Fibroblast of skin of right quadriceps (primary cell): ENCODE measurements at places on chromosomes 16 and 17.

GRCh38 chr17:44565866-44566443 lies 8.7 kb downstream of the FZD2 start:
- no peak for DNase-seq

- no peak for DNase-seq
Measured at GRCh38 chr17:351875-352420, 659 bp downstream of the RPH3AL start.

- DNase-seq = no peak
Measured at GRCh38 chr17:1755252-1755826, 6.5 kb upstream of the SERPINF1 start.

- no peak for DNase-seq
Measured at GRCh38 chr16:85598141-85598540, 15.0 kb upstream of the GSE1 start.

DNA sequence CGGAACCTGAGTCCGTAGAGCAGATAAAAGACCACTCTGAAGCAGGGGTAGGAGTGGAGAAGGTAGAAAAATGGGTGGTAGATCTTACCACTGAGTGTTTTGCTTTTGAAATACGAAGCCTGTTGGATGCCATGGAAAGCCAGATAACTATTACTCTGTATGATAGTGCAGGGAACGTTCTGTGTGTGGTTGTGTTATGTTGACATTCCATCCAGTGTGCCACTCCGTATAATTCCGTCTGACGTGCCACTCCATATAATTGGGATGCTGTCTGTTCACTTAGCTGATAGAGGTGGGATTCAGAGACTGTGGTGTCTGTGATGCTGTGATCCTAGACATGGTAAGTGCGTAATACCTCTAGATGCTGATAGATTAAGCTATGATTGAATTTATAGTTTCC lies 263.2 kb upstream of the CACNG5 start:
- no peak for DNase-seq

- no peak for DNase-seq
Measured at GRCh38 chr17:46862949-46863348, 11.6 kb downstream of the WNT9B start.

DNA sequence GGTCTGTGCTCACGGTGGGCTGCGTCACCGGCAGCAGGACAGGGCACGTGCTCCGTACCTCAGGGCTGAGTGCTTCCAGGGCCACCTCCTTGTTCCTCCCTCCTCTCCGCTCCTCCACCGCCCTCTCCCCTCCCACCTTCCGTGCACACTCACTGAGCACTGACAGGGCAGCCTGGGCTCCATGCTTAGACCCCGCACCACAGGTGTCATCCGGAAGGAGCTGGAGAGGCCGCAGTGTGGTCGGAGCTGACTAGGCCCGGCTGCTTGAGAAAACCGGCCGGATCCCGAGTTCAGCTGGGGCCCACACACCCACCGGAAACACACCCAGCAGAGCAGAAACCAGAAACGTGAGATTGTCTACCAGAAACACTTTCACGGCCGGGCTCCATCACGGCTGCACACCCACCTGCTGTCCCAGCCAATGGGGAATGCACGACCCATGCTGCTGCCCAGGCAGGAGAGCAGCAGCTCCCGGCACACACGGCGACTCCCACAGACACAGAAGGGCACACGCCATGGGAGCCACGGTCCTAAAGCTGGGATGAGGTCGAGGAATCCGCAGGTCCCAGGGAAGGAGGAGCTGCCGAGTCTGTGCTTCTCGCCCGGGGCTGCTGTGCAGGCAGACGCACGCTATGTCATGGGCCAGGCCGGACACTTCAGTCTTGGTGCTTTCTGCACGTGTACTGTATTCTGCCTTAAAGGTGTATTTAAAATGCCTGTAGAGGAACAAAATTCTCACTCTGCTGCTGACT lies 55.0 kb upstream of the ZNF469 start:
- DNase-seq = no peak

GRCh38 chr17:61805399-61805798 lies 57.9 kb downstream of the BRIP1 start:
- DNase-seq = peak; percentile 76

GRCh38 chr16:22003195-22003594 lies 2.3 kb upstream of the PDZD9 start:
- DNase-seq = no peak

DNA sequence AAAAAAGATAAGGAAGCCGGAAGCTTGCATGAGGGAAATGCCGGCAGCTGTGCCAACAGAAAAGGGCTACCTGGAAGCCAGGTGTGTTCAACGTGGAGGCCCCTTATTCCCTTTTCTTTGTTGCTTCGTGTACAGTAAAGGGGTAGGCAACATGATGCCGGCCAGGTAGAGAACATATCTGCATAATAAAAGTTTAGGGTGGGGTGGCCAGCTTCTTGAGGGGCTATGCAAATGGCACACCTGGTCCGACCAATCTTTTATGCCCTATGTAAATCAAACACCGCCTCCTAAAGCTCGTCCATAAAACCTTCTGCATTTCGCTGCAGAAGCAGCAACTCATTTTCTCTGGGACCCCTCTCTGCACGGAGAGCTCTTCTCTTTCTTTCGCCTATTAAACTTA lies 911.6 kb downstream of the KCNJ2 start:
- no peak for DNase-seq

- DNase-seq = no peak
Measured at GRCh38 chr16:69522041-69522578, 43.7 kb upstream of the NFAT5 start.

DNA sequence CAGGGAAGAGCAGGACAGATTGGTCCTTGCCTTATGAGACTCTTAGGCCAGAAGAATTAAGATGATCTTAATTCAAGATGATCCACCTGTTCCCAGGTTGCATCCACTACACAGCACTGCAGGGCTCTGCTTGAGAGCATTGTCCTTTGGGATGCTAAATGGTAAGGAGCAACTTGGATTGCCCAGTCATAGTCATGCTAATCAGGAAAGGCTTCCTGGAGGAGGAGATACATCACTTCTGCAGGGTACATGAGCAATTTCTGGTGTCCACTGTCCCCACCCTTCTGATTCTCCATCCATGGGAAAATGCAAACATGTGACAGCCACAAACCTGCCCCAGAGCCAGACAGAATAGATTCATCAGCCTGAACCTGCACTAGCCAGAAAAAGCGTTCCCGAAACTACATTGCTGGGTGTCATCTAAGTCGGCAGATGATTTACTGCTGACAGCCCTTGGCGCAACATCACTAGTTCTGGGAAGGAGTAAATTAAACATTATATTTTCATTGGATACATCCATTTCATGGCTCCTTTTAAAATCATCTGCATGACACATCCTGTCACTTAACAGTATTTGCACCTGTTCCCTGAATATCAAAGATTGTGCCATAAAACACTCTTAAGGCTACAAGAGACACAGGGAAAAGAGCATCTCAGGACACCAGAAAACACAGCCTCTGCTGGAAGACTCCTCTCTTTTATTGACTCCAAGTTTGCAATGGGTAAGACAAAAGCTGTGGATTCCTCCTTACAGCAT lies 282.2 kb downstream of the MAF start:
- no peak for DNase-seq

- DNase-seq = no peak
Measured at GRCh38 chr17:32518646-32519227, 31.9 kb downstream of the CDK5R1 start.

- peak; percentile 32 for DNase-seq
Measured at GRCh38 chr17:46771561-46772474, 46.7 kb downstream of the WNT3 start.

DNA sequence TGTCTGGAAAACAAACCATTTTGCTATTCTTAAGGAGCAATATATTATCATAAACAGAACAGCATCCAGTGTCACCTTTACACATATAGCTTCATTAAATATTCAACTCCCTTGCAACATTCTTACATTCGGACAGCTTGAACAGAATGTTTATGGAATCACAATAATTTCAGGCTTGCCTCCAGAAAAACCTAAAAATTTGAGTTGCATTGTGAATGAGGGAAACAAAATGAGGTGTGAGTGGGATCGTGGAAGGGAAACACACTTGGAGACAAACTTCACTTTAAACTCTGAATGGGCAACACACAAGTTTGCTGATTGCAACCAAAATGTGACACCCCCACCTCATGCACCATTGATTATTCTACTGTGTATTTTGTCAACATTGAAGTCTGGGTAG lies 51.4 kb downstream of the TBC1D26 start:
- no peak for DNase-seq

DNA sequence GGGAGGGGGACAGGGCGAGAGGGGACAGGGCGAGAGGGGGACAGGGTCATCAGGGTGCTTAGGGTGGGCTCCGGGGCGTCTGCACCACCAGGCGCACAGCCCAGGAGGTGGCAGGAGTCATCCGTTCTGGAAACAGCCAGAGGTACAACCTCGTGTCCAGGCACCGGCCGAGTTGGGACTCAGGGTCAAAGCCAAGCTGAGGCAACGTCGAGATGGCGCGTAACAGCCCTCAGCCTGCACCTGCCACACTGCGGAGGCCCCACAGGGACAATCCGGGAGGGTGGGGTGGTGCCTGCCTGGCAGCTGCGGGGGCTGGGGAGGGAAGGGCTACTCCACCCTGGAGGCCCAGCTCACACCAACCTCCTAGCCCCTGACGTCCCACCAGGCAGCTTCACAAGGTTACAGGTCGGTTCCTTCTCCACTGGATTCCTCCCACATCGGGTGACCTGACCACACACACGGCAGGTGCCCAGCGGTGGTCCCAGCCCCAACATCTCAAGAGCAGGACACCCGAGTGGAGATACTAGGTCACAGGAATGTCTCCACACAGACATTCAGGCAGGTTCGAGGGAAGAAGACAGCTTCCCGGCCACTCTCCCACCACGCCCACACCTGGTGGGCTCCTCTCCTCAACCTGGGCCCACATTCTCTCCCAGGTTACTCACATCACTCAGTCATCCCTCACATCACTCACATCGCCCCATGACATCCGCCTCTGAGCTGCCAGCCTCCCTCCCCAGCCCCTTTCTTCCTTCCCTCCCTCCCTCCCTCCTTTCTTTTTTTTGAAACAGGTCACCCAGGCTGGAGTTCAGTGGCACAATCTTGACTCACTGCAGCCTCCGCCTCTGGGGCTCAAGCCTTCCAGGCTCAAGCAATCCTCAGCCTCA lies 47.3 kb downstream of the RPH3AL start:
- no peak for DNase-seq

DNA sequence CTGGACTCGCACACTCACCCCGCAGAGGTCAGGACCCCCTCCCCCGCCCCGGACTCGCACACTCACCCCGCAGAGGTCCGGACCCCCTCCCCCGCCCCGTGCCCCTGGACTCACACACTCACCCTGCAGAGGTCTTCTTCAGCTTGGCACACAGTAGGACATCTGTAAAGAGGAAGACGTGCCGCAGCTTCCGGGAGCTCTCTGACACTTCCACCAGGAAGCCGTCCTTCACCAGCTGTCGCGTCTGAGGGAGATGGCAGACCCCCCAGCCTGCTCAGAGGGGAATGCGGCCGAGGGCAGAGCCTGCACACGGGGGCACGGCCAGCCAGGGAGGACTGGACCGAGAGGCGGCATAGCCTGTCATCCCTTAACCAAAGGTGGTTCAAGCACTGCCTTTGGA lies 72.9 kb downstream of the TIMM22 start:
- DNase-seq = no peak

DNA sequence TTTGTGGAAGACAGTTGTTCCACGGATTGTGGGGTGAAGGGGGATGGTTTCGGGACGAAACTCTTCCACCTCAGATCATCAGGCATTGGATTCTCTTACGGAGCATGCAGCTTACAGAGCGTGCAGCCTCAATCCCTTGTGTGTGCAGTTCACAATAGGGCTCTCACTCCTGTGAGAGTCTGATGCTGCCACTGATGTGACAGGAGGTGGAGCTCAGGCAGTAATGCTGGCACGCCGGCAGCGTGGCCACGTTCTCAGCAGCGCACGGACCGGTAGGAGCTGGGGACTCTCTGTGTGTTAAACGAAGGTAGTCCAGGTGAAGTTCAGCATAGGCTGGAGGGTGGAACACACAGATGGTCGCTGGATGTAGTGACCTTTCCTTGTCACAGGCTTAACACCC lies 37.8 kb downstream of the SEC14L1 start:
- DNase-seq = no peak

- no peak for DNase-seq
Measured at GRCh38 chr17:42706732-42707131, 24.4 kb downstream of the CNTNAP1 start.

GRCh38 chr16:4663777-4664465 lies 29.4 kb upstream of the NUDT16L1 start:
- no peak for DNase-seq

GRCh38 chr16:51937771-51938170 lies 609.2 kb downstream of the TOX3 start:
- no peak for DNase-seq

GRCh38 chr17:77155125-77155524 lies 14.4 kb downstream of the SEC14L1 start:
- no peak for DNase-seq

GRCh38 chr16:75306099-75306762 lies 54.8 kb upstream of the BCAR1 start:
- DNase-seq = no peak

GRCh38 chr16:62681819-62682218 lies 645.6 kb upstream of the CDH8 start:
- no peak for DNase-seq

GRCh38 chr16:46828292-46828691 lies 2.7 kb downstream of the C16orf87 start:
- no peak for DNase-seq

DNA sequence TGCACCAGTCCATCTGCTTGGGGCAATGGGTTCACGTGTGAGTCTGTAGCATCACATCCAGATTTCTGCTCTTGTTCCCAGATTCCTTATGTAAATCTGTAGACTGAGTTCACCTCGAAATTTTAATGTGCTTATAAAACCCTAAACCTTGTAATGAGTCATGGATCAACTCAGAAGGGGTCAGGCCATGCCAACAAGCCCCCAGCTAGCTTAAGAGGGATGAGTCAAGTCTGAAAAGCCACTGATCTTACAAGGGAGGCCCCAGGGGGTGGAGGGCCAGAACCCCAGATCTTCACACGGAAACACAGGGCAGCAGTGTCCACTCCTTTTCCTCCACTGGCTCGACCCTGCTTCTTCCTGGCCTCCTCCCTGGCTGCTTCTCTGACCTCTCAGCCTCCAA lies 399.1 kb upstream of the CDH5 start:
- DNase-seq = peak; percentile 64

DNA sequence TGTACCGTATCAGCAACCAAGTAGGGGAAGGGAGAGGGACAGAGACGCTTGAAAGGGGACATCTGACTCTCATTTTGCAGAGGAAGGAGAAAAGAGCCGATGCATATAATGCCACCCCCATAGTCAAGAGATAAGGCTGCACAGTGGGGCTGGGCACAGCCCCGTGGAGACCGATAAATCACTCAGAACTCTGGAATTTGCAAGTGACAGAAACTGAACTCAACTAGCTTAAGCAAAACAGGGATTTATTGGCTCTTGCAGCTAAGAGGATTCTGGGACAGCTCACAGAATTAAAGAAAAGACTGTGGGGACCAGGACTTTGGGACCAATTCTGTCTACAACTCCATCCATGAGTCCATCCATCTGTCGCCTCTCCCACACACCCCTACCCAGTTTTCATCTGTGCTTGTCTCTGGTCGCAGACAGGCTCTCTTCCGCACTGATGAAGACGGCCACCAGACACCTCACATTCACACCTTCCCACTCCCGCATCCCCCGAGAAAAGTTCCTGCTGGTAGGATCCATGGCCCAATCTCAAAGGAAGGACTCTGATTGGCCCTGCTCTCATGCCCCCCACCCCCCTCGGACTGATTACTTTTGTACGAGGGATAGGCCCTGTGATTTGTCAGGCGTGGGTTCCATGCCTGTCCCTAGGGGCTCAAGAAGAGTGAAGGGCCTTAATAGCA lies 105.9 kb upstream of the RPL38 start:
- DNase-seq = no peak
